Smooth muscle cell of trachea (primary cell): ENCODE measurements at places on chromosomes 1 and 21. TPM values are rescaled to one million over a fixed set of nuclear protein-coding genes. Genes with fewer than 3 reads are reported as not detected.

The PCBP3 gene
- total RNA-seq = 0.50 and 1.9 TPM in 2 replicates

The KCNH1 gene
- total RNA-seq = 0.15 TPM in 1 of 2 replicates, not detected in the other

The FDPS gene
- total RNA-seq = 136 and 347 TPM in 2 replicates

The RGL1 gene
- 25.3 and 26.0 TPM in 2 replicates for total RNA-seq

The FCAMR gene
- total RNA-seq = not detected in 2 replicates

The PKNOX1 gene
- total RNA-seq = 15.0 and 17.5 TPM in 2 replicates

The KPRP gene
- total RNA-seq = not detected in 2 replicates

The TRPM2 gene
- under 0.01 TPM in 1 of 2 replicates, not detected in the other for total RNA-seq

The IFNLR1 gene
- total RNA-seq = not detected in 2 replicates

The AUNIP gene
- 0.33 and 1.0 TPM in 2 replicates for total RNA-seq
